RWPE1 (cell line): ENCODE measurements at places on chromosomes 4 and X.

- DNase-seq = no peak
Observed at GRCh38 chrX:55486736-55487135, 2.9 kb downstream of the USP51 start.

- DNase-seq = no peak
Observed at GRCh38 chrX:123773258-123773988, 40.6 kb upstream of the THOC2 start.

DNA sequence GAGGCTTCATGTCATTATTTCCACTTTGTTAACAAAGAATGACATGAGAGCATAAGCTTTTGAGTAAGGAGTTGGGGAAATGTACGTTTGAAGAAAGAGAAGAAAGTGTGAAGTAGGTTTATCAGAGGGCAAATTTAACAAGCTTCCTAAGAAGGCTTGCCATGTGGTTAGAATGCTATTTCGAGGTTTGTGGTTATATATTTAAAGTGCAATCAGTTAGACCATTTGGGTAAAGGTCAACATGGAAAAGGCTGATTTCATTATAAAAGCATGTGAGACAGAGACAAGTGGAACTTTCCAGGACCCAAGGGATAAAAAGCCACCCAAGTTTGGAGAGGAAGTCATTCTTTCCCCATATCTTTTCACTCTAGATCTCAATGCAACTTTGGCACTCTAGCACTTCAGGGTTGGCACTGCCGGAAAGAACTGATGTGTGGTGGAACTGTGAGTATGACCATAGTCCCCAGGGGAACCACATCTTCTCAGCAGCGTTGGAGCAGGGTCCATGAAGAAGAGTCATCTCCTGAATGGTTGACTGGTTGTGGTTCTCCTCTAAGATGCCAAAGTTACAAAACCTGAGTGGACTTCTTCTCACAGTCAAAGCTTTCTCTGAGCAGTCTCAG is 529.9 kb downstream of the MID1IP1 start:
- no peak for DNase-seq

DNA sequence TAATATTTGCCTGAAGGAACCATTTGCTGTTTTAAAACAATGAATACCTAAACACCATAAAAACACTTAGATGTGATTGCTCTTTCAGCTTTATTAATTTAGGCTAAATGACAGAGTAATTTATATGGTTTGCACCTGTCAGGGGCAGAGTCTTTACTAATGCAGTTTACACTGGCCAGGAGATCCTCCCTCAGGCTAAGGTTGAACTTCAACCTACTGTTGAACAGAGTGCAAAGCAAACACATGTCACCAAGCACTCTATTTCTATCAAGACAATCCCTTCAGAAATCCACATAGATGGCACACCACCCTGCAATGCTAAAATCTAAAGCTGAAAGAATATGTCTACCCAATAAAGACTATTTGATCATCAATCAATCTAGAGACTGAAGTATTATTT is 147.3 kb downstream of the KLHL13 start:
- DNase-seq = no peak

DNA sequence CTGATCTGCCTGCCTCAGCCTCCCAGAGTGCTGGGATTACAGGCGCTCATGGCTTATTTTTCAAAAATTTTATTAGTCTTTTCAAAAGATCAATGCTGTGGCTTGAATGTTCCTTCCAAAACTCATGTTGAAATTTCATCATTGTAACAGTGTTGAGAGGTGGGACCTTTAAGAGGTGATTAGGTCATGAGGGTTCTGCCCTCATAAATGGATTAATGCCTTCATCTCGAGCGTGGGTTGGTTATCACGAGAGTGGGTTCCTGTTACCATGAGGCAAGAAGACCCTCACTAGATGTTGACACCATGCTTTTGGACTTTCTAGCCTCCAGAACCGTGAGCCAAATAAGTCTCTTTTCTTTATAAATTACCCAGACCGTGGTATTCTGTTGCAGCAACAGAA is 30.3 kb downstream of the EIF2S3 start:
- no peak for DNase-seq

DNA sequence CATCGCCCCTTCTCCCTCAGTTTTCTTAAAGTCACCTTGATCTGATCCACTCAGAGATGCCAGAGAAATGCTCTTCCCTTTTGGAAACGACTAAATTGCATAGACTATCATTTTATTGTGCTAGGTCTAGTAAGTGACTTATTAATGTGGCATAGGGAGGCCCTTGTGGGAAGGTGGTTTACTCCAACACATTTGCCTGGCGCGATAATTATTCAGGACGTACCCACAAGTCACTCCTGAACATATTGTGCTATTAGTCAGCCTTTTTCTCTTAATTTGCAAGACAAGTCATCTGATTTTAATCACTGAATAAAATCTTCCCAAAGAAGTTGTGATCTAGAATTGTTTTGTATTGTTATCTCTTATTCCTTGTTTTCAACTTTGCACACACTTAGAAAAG is 7.6 kb downstream of the ENPEP start:
- DNase-seq = no peak

DNA sequence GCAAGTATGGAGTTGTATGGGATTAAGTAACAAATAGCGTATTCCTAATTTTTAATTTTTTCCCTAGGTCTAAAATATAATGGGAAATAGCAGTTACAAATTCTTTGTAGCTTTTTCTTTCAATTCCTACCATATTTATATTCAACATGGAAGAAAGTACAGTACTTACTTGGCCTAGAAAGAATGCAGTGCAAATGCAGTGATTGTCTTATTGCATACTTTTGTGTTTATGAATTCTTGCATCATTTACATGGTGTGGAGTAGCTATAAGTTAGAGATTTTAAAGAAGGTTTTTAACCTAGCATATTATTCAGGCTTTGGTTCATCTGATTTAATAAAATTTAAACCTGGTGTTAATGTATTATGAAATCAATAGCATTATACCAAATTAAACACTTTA is 263.3 kb downstream of the BMPR1B start:
- no peak for DNase-seq

DNA sequence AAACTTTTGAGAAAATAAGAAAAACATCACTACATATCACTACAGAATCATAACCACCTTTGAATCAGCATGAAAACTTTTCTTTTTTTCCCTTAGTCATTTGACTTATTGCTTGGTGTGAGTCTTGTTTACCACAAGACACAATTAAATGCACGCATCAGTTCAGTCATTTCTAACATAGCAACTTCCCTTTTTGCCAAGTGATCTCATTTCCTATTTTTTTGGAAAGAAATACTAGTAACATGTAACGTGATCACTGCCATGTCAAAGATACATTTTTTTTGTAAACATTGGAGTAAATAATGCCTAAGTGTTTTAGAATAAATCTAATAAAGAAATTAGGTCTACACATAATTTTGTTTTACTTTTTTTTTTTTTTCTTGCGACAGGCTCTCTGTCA is 5.1 kb upstream of the CXCL8 start:
- no peak for DNase-seq

GRCh38 chrX:70494441-70494840 is 49.8 kb downstream of the DLG3 start:
- no peak for DNase-seq

GRCh38 chrX:46686003-46686645 is 72.8 kb downstream of the SLC9A7 start:
- no peak for DNase-seq
